ENCODE measurements at places on chromosomes 16 and 17.

GRCh38 chr17:27959382-27959709, 66.2 kb upstream of the LYRM9 start:
- no peak for DNase-seq

DNA sequence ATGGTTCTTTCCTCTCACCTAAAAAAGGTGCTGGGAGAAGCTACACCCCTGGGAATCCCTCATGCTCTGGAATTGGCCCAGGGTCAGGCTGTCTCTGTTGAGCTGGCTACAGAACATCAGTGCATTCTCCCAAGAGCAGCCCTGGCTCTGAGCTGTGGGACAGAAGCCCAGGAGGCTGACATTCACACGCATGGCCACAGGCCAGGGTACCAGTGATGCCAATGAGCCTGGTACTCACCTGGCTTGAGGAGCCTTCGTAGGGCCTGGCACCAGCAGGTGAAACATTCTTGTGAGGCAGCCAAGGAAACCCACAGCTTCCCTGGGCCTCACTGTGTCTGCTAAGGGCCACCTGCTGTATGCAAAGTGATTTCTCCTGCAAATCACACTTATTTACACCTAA, 121.7 kb upstream of the CCL2 start:
- peak; percentile 9 for DNase-seq

GRCh38 chr17:77831474-77832179, 126.9 kb upstream of the TNRC6C start:
- no peak for DNase-seq

- no peak for DNase-seq
Measured at GRCh38 chr17:42463976-42464400, 5.3 kb downstream of the ATP6V0A1 start.

DNA sequence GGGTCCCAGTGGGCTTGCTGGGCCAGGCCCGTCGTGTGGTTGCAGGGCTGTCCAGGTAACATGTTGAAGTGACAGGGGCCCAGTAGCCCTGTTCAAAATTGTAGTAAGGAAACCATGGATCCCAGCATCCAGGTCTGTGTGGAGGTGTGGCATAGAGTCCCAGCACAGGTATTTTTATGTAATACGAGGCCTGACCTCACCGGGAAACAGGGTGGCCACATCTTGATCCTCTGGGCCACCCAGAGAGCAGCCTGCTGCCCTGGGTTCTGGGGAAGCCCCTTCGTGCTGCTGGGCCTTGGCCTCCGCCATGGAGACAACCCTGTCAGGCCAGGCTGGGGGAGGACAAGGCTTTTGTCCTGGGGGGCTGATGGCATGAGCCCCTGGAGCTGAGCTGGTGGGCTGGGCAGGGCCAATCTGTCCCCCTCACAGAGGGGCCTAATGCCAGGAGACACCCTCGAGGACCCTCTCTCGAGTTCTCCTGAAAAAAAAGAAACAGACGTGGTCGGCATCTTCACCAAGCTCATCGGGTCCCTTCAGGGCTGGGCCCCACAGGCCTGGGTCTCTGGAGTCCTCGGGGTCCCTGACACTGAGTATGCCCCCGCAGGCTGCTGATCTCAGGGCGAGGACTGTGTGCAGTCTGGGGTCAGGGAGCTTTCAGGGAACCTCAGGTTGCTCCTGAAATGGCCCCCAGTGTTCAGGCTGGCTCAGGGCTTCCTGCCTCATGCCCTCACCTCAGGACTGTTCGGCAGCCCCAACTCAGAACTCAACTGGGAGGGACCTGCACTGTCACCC, 47.8 kb downstream of the TNFRSF13B start:
- DNase-seq = no peak

DNA sequence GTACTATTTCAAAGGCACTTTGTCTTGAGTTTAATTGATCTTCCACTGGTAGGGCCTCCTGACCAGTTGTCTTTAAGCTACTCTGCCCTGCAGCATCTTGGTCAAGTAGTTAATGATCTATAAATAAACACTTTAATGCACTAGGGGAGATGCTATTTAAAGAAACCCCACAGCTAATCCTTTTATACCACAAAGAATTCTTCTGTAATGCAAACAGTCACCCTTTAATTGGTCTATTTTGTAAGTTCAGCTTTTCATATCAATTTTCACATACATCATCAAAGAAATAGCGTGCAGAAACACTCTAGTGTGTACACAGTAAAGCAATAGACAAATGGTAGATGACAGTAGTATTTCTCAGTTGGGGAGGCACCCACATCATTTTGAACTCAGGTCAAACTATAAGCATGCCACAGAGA, 70.3 kb downstream of the PMP22 start:
- DNase-seq = no peak

DNA sequence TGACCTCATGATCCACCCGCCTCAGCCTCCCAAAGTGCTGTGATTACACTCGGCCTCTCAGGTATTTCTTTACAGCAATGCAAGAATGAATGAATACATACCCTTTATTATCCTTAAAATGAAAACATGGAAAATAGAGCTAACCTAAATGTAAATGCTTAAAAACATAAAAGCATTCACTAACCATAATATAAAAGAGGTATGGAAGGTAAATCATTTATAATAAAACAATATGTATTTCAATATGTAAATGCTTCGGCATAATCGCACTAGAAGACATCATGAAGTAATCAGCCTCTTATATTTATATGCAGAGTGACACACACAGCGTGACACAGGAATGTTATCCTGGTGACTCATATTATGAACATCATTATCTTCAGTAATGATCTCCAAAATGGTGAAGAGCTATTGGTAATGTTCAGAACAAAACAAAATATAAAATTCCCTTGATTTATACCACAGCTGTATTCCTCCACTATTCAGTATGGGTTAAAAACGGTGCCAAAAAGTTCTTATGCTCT, 53.9 kb downstream of the AIPL1 start:
- DNase-seq = no peak

DNA sequence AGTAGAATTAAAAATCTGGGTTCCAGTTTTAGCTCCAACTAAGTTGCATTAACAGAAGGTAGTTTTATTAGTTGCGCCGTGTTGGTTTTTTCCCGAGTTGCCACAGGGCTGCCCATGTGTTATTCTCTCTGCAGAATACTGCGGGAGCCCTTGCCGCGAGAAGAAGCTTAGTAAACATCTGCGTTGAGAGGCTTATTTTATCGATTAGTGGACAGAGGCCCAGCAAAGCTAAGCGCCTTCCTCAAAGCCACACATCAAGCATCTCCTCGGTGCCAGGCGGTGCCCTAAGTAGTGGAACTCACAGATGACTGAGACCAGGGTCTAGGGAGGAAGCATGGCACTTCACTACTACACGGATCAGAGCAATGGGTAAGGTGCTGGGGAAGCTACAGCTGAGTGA, 212.3 kb upstream of the IRX5 start:
- no peak for DNase-seq

- DNase-seq = no peak
Measured at GRCh38 chr17:36610474-36610873, 9.1 kb downstream of the MRM1 start.

All from midbrain (tissue), 1 donor.